ENCODE measurements at places on chromosomes 6 and 20.

DNA sequence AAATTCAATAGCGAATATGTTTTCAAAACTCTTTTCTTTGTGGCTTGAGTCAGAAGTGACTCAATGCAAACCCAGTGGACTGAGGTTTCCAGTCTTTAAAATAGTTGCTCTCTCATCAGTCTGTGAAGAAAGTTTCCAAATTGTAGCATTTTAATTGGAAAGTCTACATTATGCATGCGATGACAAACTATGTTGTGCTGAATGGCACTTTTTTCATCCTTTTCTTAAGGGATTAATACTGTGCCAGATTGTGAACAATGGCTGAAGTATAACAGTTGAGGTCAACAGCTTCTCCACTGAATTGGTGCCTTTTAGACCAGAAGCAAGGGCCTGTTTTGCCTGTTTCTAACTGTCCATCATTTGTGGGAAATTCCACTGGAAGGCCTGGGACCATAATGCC is 377.1 kb downstream of the BTBD9 start:
- DNase-seq: no peak

DNA sequence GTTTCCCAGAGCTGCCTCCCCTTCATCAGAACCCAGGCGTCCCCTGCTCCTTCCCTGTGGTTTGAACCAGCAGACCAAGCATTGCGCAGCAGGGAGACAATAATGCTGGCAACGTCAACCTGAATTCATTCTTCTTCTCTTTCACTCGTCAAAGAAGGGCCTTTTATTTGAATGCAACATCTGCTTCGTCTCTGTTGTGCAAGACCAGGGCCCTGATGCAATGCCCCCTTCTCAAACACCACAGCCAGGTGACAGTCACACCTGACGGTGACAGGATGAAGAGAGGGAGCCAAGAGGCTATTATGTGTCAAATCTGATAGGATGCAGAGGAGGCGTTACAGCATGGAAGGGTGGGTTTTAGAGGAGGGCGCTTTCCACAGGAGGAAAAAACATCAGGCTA is 8.0 kb downstream of the INSM1 start:
- no peak for DNase-seq

GRCh38 chr20:38897267-38897666 is 28.9 kb upstream of the FAM83D start:
- DNase-seq: no peak

DNA sequence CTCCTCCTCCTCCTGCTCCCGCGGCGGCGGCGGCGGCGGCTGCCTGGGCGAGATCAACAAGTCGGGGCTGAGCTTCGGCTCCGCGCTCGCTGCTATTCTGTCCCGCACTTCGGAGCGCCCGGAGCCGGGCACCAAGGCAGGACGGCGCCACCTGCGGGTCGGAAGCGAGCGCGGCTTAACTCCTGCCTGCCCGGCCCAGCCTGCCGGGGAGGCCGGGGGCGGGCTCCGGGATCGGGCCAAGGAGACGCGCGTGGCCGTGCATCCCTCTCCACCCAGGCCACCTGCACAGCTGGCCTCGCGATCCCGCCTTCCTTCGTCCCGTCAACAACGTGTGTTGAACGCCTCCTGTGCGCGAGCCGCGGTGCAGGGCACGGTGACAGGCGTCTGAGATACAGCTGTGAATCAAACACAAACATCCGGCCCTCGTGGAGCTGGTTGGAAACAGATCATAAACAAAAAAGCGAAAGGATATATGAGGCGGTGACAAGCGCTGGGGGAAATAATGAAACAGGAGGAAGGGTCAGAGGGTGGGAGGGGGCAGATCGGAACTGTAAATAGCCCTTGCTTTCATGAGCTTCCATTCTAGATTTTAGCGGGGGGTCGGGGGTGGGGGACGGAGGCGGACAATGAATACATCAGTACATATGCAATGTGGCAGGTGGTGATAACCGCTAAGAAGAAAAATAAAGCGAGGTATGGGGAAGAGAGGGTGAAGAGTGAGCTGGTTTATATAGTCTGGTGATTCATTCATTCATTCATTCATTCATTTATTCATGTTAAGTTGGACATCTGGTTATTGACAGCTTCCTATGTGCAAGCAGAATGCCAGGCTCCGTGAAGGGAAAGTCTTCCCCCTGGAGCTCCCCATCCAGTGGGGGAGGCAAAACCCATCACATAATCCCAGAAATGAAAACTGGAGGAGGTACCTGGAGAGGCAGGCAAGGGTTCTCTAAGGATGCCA is 2.0 kb upstream of the KCNB1 start:
- no peak for DNase-seq

DNA sequence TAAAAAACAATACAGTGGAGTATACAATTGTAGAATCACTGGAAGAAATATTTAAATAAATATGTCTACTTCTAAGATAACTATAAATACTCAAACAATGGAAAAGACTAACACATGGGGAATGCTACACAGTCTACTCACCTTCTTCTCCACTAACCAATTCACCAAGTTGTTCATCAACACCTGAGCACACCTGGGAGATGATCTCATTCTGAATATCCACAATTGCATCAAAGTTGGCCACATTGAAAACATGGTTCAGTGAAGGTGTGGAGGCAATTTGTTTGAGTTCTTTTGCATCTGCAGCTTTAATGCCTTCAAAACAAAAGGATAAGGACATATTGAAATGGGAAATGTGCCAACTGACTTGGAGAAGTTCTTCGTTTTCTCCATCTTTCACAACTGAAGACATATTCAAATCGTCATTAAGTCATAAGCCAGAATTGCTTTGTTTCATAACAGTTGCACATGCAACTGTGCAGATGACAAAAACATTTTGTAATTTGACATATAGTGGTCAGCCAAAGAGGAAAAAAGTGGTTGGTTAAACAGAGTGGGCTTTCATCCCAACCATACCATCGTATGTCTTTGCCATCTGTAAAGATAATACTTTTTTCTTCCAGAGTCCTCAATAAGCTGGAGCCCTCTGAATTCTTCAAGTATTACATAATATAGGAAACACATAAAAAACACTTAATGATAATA is 17.5 kb downstream of the COL12A1 start:
- DNase-seq: no peak

GRCh38 chr6:26322645-26323482 is 42.1 kb upstream of the BTN3A2 start:
- peak; percentile 74 for DNase-seq

Measured in skeletal muscle cell (primary cell).